ENCODE measurements at places on chromosomes 5 and 9. TPM values are rescaled to one million over a fixed set of nuclear protein-coding genes. Genes with fewer than 3 reads are reported as not detected.

Gene PCDHB12
- 2.7 TPM for total RNA-seq

Gene HAVCR1
- not detected for total RNA-seq

Gene ROR2
- 19.8 TPM for total RNA-seq

Gene SIL1
- 10.7 TPM for total RNA-seq

Gene AGTPBP1
- total RNA-seq, result 53.6 TPM

Gene GABRP
- total RNA-seq, result 9.9 TPM

Gene MLANA
- not detected for total RNA-seq

Gene TMOD1
- total RNA-seq, result 1.0 TPM

Gene SLC34A1
- total RNA-seq, result not detected

GRCh38 chr5:102296178-102296817 is at the start of gene SLCO4C1:
TSS of gene SLCO4C1 (minus strand) at chr5:102296284. CDS start at chr5:102296262, 22 bp downstream.
- peak; percentile 98 for DNase-seq

GRCh38 chr5:4651806-4652565 is 488.1 kb upstream of the ADAMTS16 start:
- DNase-seq, result no peak

DNA sequence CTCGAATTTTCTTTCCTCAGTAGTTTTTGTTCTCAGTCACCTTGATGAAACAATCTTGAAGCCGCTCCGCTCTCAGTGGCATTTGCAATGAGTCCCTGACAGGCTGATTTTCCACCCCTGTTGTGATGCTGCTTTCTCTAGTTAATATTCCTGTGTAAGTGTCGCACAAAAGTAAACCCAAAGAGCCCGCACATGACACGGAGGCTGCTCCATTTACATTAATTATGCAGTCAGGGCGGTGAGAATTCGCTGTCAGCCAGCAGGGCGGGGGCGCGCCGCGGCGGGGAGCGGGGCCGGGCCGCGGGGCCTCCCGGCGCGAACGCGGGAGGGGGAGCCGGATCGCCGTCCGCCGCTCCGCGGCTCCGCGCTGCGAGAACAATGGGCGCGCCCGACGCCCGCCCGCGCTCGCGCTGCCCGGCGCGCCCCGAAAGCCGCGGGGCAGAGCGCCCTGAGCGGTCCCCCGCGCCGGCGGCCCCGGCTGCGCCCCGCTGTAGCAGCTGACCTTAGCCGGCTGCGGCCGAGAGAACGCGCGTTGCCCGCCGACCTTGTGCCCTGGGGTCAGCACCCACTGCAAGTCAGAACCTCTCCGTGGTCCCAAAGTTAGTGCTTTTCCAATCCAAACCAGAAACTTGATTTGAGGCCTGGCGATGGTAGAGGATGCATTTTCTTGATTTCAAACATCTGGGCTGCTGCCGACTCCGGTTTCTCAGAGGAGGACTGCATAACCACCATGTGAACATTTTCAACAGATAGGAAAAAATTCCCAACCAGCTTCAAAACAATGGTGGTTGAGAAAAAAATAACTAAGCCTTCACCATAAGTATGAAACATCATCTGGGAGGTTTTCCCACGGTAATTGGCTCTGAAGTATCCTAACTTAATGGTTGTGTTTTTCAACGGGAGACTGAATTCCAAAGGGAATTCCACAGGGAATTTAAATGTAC is 142.6 kb downstream of the PBX3 start:
- peak; percentile 68 for DNase-seq

GRCh38 chr9:126397056-126397455 is 70.4 kb downstream of the MVB12B start:
- DNase-seq, result no peak

DNA sequence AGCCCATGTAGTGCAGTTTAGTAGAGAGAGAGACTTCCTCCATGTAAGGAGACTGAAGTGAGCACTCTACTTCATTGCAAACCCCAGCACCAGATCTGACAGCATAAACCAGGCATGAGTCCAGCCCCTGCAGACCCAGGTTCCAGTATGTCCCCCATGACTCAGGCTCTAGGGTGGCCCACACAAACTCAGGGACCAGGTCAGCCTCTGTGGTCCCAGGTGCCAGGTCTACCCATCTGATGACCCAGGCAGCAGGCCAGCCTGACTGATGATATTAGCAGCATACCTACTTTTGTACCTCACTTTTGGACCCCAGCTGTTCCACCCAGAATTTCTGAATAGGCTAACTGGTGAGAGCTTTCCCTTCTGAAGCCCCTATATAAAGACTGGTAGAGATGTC is 647.8 kb downstream of the ANXA1 start:
- no peak for DNase-seq

GRCh38 chr5:138953387-138954256 is 78.5 kb upstream of the LRRTM2 start:
- no peak for DNase-seq

GRCh38 chr9:12776513-12777055 is 1.8 kb downstream of the LURAP1L start:
- peak; percentile 79 for DNase-seq

DNA sequence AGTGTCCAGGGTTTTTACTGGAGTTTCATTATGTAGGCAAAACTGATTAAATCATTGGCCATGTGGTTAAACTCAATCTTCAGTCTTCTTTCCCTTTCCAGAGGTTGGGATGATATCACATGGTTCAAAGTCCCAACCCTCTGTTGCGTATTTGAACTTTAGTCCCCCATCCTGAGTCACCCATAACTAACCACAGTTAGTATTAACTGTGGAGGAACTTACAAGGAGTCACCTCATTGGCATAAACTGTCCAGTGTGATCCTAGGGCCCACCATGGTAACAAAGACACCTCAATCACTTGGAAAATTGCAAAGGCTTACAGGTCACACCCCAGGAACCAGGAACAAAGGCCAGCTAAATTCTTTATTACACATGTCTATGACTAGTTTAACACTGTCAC is 188.5 kb downstream of the COX7C start:
- no peak for DNase-seq

DNA sequence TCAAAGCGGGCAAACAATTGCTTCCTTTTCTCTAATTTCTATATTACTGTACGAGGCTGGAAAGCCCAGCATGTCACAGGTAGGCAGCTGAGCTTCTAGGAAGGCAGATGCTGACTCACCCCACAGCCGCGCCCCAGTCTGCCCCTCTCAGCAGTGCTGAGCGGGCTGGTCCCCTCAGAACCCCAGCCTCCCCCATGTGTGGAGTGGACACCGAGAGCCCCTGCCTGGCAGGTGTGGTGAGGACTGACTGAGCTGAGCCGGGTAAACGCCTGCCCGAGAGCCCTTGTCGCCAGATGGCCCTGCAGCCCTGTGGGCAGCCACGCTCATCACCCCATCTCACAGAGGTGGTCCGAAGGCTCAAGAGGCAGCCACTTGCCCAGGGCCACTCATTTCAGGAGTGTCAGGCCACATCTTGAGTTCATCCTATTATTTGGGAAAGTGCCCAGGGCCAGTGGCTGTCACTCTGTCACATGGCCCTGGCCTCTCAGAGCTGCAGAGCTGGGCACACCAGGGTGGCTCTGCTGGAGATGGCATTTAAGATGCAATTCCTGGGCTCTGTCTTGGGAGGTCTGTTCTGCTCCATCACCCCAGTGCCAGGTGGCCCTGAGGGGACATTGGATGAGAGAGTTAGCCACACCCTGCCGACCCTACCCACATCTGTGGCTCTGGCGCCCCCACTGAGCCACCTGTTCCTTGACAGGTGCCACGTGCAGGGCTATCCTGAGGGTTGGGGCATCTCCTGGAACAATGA is 12.4 kb downstream of the CARD19 start:
- DNase-seq, result no peak

DNA sequence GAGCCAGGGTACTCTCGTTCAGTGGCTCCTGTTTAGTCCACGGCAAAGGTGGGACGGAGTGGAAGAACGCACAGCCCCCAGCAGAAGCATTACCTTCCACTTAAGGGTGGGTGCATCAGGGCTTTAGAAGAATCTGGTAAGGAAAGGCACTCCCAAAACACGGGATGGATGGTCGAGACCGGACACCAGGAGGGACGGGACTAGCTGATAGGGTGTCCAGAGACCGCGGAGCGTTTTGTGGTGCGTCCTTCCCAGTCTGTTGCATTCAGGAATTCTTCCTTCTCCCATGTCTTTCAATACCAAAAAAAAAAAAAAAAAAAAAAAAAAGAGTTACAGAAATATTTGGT is 545 bp upstream of the CTSV start:
- peak; percentile 64 for DNase-seq

DNA sequence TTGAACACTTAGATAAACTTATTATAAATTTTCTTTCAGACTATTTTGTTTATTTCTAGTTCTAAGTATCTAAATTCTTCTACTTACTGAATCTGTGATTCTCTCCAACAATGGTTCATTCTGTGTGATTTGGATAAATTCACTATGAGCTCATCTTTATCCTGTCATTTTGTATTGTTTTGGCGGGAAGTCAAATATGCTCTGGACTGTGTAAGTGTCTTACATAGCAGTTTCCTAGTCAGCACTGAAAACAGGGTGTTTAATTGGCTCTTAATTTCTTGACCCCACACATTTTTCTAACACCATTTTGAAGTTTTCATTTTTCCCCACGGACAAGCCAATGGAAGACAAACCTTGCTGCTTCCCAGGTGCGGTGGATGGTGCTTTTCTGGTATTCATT is 207.0 kb upstream of the ACO1 start:
- DNase-seq, result no peak

- DNase-seq, result no peak
Measured at GRCh38 chr9:21294904-21295538, 10.1 kb downstream of the IFNA5 start.

DNA sequence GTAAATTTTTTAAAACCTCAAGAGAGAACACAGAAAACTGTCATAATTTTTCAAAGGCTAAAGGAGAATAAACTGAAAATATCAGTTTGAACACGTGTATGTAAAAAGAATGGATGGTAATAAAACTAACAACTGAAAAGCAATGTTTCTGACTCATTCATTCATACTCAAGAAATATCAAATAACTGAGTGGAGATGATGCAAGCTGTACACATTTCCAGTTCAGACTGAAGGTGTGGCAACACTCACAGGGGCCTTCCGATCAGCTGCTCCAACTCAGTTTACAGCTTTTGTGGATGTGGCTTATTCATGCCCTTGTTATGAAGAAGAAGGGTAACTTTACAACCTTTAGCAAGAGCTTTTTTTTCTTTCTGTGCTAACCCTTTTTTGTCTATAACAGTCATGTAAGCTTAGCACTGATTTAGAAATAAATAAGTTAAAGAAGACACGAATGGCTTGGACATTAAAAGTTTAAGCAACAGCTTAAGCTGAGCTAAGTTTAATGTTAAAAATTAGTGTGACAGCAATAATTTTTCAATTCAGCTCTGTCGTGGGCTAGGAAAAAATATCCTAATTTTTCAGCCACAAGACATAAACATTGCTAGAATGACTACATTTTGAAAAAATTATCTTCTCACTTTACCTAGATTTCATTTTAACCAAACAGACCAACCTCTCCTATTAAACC is 453.5 kb downstream of the RAB3C start:
- no peak for DNase-seq

DNA sequence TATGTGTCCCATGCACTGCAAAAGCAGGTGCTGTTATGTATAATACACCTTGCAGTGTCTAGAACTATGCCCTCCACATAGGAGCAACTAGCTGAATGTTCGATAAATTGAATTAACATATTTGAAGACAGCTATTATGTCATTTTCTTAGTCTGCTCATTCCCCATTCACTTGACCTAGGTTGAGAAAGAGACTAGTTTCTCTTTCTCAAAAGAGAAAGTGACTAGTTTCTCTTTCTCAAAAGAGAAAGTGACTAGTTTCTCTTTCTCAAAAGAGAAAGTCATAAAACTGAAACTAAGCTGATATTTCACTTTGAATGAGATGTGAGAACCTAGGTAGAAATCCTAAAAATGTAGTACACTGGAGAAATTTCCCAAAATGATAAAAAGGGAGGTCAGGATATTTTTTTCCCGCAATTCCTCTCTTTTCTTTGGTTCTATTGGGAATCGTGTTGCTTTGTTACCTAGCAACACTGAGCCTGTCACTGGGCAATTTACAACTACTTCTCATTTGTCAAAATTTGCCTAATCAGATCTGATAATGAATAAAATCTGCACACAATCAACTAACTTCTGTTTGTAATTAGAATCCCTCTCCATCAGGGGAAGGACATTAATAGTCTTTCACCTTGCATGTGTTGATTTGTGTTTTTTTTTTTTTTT is 132.0 kb upstream of the GRIA1 start:
- DNase-seq, result no peak

GRCh38 chr5:113202746-113203716 is 226.4 kb downstream of the DCP2 start:
- DNase-seq, result no peak

DNA sequence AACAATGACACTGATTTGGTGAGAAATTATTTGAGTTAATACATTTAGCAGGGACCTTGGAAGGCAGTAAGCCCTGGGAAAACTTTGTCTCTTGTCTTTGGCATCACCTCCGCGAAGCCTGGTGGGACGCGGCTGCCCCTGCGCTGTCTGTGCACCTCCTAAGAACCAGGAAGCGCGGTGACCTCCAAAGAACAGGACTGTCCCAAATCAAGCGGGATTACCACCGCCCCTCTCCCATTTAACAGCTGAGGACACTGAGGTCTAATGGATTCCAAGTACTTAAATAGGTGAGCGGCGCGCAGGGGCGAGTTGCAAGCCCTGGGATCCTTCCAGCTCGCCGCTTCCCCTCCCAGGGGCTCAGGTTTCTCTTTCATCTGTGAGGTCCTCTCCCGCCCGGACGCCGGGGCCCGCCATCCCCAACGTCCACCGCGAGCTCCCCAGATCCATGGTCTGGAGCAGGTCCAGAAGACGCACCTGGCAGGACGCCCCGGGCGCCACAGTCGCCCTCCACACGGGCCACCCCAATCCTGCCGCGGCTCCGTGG is 432 bp downstream of the STARD4 start:
- peak; percentile 63 for DNase-seq

DNA sequence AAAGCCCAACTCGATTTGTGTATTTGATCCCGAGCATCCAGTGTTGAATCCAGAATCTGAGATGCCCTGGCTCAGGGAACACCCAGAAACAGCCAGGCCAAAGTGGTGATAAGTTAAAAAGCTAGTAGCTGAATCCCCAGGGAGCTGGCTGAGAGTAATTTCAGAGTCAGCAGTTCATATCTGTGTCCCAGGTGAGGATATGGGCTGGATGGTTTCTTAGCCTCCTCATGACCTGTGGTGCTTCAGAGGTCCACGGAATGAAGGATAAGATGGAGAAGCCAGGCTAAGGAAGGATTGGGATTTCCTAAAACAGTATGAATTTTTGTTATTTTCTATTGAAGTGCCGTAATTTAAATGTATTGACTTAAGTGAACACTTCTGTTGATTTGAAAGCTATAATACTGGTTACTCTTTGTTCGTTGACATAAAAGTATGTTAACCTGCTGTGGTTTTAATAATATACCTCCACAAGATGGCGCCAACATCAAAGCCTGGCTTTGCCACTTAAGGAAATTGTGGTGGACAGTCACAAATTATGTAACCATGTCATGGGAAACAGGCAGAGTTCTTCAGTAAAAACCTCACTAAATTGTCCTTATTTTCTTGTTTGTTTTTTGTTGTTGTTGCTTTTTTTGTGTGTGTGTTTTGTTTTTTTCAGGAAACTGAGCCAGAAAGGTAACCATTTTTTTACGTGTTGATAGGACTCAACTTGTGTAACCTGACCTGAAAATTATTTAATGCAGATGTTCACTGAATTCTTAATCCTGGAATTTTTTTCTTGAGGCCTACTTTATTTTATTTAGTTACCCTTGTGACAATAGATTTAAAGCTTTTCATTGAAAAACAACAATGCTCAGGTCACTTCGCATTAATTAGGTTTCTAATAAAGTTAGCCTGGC is 11.4 kb downstream of the MTAP start:
- peak; percentile 20 for DNase-seq
